ENCODE measurements at places on chromosomes 1 and 21. TPM values are rescaled to one million over a fixed set of nuclear protein-coding genes. Genes with fewer than 3 reads are reported as not detected.

Gene FCRL4
- polyA plus RNA-seq, result 0.09 TPM

Gene TRABD2B
- polyA plus RNA-seq, result not detected

Gene OR2T4
- not detected for polyA plus RNA-seq

Gene KCNE2
- not detected for polyA plus RNA-seq

Gene TAL1
- polyA plus RNA-seq, result not detected

Gene FCRL5
- polyA plus RNA-seq, result 80.1 TPM

Gene ADAM15
- 28.4 TPM for polyA plus RNA-seq

Gene ASTN1
- not detected for polyA plus RNA-seq

Gene SERTAD4
- not detected for polyA plus RNA-seq

Gene S100A14
- not detected for polyA plus RNA-seq

Gene DCAF6
- polyA plus RNA-seq, result 23.0 TPM

Gene AIDA
- polyA plus RNA-seq, result 41.7 TPM

Gene MRTO4
- 10.4 TPM for polyA plus RNA-seq

Gene TDRD5
- polyA plus RNA-seq, result not detected

Gene ATP1A4
- polyA plus RNA-seq, result 0.12 TPM

Gene BSND
- polyA plus RNA-seq, result not detected

Gene HLX
- polyA plus RNA-seq, result 4.3 TPM

Gene CFHR4
- not detected for polyA plus RNA-seq

Gene INKA2
- 1.5 TPM for polyA plus RNA-seq

Gene DCDC2B
- not detected for polyA plus RNA-seq

Gene TRIM45
- 0.72 TPM for polyA plus RNA-seq

Gene OR2AK2
- 0.27 TPM for polyA plus RNA-seq

Gene RYR2
- polyA plus RNA-seq, result not detected

Gene PYHIN1
- polyA plus RNA-seq, result 5.5 TPM

Measured in B cell (primary cell).